Amniotic stem cell (primary cell): ENCODE measurements at places on chromosomes 7 and 10.

DNA sequence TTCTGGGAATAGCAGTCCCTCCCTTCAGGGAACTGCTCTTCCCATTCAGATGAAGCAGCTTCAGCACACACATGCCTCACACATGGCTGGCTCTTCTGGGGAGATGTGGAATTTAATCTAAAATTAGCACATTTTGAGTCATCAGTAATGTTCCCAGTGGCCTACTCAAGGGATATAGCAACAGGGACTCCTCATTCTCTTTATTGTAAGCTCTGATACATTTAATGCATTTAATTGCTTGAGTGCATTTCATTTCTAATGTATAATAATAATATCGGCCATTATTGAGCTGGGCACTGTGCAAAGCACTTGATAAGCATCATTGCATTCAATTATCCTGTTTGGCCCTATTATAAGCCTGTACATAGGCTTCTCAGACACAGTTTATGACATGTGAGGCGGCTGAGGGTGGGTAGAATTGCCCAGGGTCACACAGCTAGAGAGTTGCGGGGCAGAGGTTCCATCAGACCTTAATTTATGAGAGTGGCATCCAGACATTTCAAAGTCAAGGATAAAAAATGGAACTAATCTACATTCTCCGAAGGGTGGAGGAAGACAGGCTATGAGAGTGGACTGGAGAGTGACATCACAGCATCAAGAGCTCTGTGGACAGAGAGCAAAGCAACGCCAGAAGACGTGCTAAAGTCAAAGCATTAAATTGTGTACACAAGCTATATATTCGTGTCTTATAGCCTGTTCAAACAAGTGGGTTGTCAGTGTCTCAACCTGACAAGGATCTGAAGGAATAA lies 76.8 kb downstream of the LANCL2 start:
- peak; percentile 24 for DNase-seq

DNA sequence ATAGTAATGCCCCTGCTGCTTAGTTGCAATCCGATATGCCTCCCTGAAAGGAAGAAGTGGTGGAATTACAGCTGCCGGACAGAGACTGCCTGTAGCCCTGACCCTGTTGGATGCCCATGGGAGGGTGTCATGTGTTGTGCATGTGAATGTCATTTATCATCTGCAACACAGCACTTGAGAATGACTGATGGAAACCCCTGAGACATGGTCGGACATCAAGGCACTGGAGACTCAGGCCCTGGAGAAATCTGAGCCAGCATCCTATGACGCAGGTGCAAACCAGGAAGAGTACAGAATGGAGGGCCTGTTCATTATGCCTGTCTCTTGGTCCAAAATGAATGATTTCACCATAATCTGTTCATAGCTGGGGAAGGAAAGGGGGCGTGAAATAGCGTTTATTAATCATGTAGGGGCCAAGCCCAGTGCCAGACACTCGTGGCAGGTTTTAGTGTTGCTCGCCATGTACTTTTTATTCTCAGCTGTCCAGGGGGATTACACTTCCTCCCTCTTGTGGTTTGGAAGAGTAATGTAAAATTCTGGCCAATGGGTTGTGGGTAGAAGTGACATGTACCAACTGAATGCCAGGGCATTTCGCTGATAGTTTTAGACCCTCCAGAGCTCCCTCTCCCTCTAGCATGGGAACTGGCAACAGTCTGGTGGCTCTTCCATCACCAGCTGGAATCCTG lies 23.0 kb upstream of the LEP start:
- DNase-seq: no peak

GRCh38 chr7:75725306-75725705 lies 13.4 kb downstream of the HIP1 start:
- DNase-seq: no peak

GRCh38 chr10:62985807-62986600 lies 147.1 kb upstream of the NRBF2 start:
- DNase-seq: no peak

DNA sequence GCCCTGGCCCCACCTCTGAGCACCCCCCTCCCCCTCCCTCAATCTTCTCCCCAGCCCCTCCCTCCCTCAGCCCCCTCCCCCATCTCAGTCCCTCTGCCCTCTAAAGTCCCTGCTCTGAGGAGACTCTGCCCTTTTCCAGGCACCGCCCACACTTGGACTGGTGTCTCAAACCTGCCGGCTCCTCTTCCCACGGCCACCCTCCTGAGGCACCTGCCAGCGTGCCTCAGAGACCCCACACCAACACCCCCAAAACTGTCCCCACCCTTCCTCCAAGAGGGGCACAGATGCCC lies 34.6 kb upstream of the HSPB1 start:
- no peak for DNase-seq

DNA sequence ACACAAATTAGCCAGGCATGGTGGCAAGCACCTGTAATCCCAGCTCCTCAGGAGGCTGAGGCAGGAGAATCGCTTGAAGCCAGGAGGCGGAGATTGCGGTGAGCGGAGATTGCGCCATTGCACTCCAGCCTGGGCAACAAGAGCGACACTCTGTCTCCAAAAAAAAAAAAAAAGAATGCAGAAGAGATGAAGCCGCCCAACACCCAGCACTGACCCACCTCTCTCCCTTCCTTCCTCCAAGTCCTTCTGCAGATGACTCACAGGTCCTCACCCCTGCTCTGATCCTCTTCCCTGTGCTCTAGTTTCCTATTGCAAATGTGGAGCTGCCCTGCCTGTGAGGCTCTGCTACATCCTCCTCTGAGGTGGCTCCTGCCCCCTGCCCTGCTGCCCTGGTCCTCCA lies 22.0 kb upstream of the OPALIN start:
- DNase-seq: no peak

DNA sequence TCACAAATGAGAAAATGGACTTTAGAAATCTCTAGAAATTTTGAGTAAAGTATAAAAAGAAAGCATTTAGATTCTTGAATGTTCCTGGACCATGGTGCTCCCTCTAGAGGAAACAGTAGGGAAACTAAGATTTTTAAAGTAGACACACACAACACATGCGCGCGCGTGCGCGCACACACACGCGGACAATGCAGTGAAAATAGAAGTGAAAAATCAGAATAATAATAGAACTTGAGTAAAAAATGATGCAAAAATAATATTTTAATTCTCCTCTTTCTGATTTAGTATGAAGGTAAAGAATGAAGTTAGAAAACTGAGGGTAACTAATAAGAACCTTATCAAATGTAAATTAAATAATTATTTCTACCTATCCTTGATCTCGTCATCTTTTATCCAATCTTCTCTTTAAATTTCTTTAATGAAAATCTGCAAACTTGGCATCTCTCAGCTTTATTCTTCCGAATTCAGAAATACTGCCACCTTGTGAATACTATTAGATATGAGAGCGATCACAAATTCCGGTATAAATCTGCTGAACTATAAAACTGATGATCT lies 117.0 kb upstream of the AMPH start:
- DNase-seq: no peak

- DNase-seq: no peak
Measured at GRCh38 chr7:107494315-107494751, 24.5 kb downstream of the GPR22 start.

GRCh38 chr7:140653319-140654108 lies 12.9 kb upstream of the DENND2A start:
- DNase-seq: peak; percentile 74
